ENCODE measurements at places on chromosomes 11 and 22.

DNA sequence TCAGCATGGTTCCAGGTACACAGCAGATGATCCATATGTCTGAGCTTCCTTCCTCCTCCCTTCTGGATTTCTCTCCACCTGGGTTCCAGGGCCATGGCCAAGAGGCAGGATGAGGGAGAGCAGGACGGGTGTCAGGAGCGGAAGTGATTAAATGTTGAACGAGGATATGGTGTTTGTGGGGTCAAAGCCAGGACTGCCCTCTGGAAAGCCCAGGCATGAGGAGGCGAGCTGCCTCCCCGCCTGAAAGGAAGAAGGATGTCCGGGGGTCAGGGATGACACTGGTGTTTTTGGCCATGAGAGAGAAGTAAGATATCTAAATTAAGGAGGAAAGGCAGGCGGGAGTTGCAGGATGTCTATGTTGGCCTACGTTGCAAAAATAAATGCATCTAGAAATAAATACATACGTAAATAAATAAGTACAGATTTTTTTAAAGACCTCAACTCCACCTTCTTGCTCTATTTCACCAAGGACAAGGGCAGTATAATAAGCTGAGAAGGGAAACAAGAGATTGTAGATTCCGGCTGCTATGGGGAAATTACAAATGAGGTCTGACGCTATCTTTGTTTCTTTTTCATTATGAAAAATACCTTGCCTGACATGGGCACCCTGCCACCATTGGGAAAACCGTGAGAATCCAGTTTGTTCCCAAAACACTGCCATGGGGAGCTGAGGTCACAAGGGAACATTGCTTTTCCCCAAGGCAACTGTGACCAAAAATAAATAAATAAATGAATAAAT lies 27.6 kb upstream of the LIPT2 start:
- no peak for DNase-seq

- no peak for DNase-seq
Measured at GRCh38 chr11:6022956-6023355, 7.6 kb downstream of the OR56A1 start.

DNA sequence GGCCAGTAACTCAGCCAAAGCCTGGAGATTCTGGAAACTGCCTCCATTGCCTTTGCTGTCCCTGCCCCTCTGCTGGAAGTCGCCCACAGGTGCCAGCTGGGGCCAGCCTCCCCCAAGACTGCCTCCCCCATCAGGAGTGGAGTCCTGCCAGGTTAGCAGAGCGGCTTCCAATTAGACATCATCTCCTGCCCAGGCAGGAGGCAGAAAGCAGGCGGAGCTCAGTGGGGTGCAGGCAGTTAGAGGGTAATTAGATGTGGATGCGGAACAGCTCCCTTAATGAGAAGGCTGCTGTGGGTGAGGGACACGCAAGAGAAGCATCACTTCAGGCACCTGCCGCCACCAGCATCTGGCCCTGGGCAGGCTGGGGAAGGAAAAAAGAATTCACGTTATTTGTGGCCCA lies 90.9 kb upstream of the TP53I11 start:
- no peak for DNase-seq

- no peak for DNase-seq
Measured at GRCh38 chr11:125956391-125957134, 10.7 kb downstream of the VSIG10L2 start.

GRCh38 chr11:8258784-8259183 lies 4.9 kb downstream of the LMO1 start:
- DNase-seq = peak; percentile 13

DNA sequence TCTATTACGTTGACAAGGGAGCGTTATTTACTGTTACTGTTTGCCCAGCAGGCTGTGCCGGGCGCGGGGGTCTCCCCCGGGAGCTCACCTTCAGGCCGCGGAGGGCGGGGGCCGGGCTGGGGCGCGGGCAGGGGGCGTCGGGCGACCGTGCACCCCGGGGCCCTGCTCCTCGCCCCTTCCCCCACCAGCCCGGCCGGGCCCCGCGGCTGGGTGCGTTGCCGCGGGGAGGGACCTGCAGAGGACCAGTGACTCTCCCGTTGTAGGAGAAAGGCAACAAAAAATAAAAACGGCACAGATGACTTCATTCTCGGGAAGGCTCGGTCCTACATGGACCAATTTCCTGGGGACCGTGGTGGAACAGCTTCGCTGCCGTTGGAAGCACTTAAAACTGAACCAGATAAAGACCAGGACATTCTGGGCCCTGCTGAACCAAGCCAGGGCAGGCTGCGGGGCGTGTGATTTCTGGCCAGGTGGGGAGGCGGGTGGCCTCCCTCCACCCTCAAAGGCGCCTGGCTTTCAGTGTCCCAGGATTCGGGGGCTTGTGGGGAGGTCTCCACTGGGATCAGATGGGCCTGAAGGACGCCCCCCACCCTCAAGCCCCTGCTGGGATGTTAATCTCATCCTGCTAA lies 57.4 kb downstream of the IGLL1 start:
- peak; percentile 58 for DNase-seq

- no peak for DNase-seq
Measured at GRCh38 chr11:60754887-60755286, 1.8 kb upstream of the MS4A15 start.

DNA sequence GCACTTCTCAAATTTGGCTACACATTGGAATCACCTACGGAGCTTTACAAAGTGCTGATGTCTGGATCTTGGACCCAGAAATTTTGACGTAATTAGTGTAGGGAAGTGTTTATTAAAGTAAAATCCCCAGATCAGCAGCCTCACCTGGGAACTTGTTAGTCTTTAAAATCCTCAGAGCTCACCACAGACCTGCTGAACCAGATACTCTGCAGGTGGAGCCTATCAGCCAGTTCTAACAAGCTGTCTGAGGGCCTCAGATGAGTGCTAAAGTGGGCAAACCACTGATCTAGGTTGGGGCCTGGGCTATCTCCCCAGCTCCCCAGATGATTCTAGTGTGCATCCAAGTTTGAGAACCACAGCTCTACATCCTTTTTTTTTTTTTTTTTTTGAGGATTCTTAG lies 436.0 kb downstream of the ETS1 start:
- DNase-seq = no peak

- no peak for DNase-seq
Measured at GRCh38 chr11:76035020-76035419, 171.3 kb downstream of the WNT11 start.

GRCh38 chr11:119175493-119176077 lies 7.1 kb downstream of the NLRX1 start:
- no peak for DNase-seq

DNA sequence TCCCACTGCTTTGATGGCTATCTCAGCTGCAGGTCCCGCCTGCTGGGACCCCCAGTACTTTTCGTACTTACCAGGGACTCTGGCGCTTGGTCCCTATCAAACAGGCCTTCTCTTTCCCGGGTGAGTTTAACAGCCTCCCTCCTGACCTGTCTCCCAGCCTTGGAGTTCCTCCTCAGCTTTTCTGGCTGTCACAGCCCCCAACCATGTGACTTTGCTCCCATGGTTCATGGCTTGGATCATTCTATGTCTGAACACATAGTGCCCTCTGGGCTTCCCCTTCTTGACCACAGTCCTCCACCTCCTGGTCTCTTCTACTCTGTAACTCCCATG lies 56.9 kb downstream of the PARVA start:
- DNase-seq = no peak

DNA sequence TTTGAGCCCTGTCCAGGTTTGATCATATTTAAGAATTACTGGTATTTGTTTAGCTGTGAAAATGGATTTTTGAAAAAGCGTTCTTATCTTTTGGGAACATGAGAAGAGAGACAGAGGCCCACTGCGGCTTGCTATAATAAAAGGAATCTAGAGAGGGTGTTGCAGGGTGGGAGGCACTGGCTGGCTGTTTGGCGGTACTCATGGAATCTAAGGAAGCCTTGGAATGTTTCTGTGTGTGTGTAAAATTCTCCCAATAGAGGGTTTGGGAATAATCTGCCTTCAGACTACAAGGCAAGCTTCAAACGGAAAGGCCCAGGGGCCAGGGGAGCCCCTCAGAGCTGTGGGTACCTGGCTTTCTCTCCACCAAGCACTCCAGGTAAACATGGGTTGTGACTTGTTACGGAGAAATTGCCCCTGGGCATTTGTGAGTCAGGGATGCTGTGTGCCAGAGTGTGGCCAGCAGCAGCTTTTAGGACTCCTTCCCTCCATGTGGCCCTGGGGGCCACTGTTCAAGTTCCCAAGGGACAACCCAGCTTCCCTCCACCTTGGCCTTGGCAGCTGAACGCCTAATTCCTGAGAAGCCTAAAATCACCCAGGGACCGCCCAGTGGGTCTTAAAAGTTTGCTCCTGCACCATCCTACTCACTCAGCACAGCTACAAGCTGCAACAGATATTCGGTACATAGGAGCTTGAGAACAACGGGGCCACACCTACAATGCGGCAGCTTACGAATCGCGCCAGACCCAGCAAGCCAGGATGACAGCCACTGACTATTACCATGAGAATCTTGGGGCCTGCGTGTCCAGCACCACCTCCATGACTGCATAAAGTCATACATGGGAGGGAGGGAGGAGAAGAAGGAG lies 14.1 kb upstream of the SYT8 start:
- DNase-seq = no peak

GRCh38 chr11:86926975-86927374 lies 28.2 kb downstream of the FZD4 start:
- no peak for DNase-seq
